GOT3 (cell line): ENCODE measurements at places on chromosomes 3 and 15.

DNA sequence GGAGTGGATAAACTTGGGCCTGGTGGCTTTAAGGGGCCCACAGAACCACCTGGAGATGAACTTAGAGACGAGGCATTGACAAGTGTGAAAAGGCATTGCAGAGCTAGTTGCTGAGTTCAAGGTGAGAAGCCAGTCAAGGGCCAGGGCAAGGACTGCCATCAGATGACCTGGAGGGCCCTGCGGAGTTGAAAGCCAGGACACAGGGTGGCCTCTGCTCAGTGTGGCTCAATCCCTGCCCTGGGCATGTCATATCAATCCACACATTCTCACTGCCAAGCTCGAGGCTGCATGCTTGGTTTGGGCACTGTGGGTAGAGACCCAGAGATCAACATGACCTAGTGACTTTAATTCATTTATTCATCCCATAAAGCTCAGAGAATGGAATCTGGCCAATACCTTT, 9.2 kb downstream of the PAQR5 start:
- DNase-seq: no peak

DNA sequence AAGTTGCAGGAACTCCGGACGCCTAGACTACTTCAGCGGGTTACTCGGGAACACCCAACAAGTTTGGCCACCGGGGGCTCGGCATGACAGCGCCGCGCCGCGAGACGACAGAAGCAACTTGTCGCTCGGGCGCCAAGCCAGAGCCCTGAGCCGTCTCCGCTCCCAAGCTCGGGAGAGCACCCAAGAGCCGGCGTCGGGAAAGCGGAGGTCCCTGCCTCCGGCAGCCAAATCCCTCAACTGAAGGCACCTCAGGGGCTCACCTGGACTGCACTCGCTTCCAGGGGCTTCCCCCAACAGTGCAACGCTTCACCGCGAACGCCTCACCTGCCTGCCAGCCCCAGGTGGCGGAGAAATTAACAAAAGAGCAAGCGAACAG, 640 bp downstream of the MB21D2 start:
- no peak for DNase-seq

DNA sequence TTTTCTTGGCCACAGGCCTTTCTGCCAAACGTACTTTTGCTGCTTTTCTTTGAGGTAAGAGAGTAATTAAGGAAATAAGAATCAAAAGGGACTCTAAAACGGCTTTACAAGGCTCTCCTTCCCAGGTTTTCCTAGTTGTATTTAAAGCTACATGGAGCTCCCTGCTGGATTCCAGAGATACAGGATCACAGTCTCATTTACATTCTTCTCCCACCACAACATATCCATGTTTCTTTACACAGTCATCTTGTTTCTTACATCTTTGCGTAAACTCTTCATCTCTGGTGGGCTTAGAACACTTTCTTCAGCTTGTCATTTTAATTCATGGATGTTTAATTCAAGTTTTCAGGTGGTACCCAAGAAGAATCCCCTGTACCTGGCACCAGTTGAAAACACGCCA, 117.6 kb upstream of the BFSP2 start:
- no peak for DNase-seq

DNA sequence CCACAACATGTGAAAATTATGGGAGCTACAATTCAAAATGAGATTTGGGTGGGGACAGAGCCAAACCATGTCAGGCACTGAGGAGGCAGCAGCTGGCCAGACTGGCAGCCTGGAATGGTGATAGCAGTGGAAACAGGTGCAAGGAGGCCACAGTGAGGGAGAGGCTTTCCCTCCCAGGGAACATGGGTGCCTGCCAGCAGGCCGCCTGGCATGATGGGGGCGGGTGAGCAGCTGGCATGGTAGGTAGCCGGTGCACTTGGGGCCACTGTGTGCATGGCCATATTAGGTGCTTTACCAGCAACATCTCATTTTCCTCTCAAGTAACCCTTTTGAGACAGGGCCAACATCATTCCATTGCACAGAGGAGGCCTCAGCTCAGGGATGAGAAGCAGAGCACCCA, 18.3 kb upstream of the MRPS22 start:
- no peak for DNase-seq
